Suppressor macrophage treated with lipopolysaccharide for 1 hour (primary cell): ENCODE measurements at places on chromosomes 7 and 10.

DNA sequence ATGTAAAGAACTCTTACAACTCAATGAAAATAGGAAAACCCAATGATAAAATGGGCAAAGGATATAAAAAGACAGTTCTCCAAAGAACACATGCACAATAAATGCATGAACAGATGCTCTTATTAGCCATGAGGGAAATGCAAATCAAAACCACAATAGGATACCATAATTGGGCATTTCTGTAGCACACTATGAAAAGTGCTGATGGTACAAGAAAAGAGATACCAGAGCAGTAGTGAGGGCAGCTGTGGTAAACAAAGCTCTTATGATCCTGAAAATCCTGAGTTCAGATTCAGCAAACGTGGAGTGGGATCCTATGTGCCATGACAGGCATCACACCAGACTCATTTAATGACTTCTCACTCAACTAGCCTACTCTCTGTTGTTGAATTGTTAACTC is 96.7 kb upstream of the SLC25A13 start:
- no peak for DNase-seq

- DNase-seq, result no peak
Observed at GRCh38 chr10:82191653-82192052, 316.7 kb downstream of the NRG3 start.

GRCh38 chr10:86536294-86536861 is 14.8 kb upstream of the WAPL start:
- no peak for DNase-seq

GRCh38 chr10:87503886-87504285 is 807 bp upstream of the MINPP1 start:
- DNase-seq, result peak; percentile 4

GRCh38 chr10:112526139-112526538 is 79.1 kb downstream of the VTI1A start:
- DNase-seq, result peak; percentile 28

DNA sequence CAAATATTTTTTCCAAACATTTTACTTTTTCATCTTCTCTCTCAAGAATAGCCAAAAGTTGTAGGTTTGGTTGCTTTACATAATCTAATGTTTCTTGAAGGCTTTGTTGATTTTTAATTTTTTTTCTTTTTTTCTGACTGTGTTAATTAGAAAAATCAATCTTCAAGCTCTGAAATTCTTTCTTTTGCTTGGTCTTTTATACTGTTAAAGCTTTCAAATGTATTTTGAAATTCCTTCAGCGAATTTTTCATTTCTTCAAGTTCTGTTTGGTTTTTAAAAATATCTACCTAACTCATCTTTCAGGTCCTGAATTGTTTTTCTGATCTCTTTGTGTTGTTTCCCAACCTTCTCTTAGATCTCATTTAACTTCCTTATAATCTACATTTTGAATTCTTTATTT is 109.3 kb downstream of the SLC25A40 start:
- DNase-seq, result no peak

DNA sequence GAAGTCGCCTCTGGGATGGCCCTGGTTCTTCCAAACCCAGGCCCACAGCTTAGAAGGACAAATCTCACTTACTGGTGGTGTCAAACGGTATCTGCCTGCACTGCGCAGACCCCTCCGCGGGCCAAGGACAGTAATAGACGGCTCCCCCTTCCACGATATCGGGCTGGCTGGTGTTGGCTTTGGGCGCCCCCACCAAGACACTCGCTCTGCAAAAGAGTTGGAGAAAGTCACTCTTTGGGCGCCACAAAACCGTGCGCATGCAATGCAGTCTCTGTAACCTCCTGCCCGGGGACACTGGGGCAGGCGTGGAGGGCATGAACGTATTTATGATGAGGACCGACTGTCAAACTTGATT is 1.1 kb downstream of the ITGA8 start:
- no peak for DNase-seq

- DNase-seq, result no peak
Observed at GRCh38 chr7:19437446-19437845, 271.4 kb downstream of the POLR1F start.

DNA sequence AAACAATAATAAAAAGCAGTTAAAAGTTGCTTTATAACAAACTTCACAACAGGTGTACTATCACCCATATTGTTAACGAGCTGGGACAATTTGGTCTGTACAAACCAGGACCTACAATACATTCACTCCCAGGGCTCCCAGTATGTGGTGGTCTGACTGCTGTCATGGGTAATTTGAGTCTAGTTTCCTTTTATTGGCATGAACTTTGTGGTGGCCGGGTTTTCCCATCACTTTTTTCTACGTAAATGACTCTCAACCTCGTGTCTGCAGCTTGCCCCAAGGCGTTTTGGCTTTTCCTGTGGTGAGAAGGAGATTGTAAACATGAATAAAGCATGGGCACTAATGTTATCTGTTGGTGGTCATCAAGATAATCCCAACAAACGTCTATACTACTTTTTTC is 118.7 kb upstream of the CDK6 start:
- DNase-seq, result no peak

- DNase-seq, result peak; percentile 44
Observed at GRCh38 chr7:130560972-130561371, 69.1 kb downstream of the MEST start.
